ENCODE measurements at places on chromosomes 12 and 14.
A peak's percentile ranks its signal among the peaks of the same experiment; 100 is the strongest.

DNA sequence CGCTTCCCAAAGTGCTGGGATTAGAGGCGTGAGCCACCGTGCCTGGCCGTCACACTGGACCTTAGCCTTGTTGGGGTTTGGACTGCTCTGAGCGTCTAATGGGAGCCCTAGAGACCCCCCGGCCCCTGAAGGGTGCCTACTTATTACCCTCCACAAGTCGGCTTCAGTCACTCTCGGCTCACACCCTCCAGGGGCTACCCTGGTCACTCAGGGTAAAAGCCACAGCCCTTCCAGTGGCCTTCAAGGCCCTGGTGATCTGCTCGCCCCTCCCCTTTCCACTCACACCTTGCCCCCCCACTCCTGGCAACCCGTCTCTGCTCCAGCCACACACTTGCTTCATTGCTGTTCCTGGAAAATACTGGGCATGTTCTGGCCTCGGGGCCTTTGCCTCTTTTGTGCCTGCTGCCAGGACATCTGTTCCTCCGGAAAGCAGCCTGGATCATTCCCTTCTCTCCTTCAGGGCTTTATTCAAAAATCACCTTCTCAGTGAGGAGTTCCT lies 3.6 kb upstream of the MORN3 start:
- no peak for DNase-seq

DNA sequence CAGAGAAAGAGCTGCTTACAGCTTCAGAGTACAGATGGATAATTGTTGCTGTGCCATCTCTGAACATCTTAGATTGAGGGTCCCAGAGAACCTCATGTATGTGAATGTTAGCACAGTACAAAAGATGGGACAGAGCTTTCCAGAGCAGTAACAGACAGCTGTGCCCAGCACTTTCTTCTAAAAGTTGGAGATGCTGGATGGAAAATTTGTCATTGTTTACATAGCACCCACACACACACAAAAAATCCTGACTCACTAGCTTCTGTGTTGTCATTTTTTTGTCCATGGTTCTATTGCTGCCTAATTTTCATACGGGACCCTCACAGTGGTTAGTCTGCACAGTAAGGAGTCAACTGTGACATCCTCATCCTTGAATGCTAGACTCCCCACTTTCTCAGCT lies 374.7 kb downstream of the DIO2 start:
- DNase-seq: no peak

DNA sequence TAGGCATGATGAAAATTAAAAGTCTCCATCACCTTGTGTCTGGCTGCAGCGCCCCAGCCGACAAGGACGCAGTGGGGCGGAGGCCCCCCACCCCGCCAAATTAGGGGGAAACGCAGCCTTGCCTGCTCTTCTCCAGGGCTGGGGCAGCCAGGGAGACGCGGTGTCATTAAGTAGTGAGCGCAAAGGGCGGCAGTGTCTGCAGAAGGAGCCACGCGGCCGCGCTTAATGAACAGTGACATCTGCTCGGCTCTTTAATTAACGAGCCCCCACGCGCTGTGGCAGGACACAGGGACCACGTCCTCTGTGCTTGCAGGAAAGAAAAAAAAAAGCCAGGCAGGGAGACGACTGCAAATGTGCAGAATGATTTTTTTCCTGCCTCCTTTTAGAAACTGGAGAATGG lies 93.4 kb upstream of the NCOR2 start:
- DNase-seq: no peak

GRCh38 chr14:47483449-47483848 lies 192.0 kb downstream of the MDGA2 start:
- DNase-seq: no peak

DNA sequence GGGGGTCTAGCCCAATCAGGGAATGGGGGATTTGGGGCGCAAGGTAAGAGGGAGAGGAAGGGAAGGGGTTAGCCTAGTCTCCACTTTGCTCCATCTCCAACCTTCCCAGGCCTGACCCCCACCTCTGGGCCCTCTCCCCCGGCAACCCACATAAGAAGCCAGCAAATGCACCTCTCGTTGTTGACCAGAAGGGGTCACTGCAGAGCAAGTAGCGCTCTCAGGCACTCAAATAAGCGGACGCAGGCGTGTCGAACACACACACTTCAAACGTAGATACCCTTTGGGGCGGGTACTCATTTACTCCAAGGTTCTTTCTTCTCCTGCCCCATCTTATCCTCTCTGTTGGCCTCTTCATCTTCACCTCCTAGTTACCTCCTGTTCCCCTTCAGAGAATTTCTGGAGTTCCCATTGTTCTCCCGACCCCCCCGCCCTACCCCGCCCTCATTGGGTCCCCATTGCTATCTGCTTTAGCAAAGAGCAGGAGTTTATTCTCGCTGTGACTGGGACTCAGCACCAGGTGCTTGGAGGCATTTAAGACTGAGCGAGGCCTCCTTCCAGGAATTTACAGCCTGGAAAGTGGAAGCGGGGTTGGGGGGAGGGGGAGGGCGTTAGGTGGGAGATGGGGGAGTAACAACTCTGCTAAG lies 1.5 kb upstream of the SRRM4 start:
- DNase-seq: no peak

DNA sequence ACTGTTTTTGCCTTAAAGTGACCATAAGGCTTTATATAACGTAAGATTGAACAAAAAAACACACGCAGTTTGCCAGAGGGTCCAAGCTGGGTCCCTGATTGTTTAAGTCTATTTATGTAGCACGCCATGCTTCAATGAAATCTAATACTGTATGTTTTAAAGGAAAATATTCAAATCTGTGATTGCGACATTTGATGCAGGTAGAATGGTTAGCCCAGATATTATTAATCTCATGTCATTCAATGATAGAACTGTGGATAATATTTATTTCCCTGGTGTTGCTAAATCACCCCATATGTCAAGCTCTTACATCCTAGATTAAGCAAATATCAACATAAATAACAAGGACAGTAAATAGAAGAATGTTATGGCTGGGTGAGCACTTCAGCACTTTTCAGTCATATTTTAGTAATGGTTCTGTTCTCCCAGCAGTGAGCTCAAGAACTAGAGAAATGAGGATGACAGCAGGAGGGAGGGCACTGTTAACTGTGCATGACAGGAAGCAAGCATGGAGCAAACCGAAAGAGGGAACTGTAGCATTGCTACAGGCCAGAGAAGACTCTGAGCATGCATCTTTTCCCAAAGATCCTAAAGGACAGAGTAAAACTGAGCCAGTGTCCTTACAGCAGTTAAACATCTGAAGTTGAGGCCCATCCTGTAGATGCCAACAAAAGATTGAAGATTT lies 465.7 kb upstream of the MGAT4C start:
- no peak for DNase-seq

DNA sequence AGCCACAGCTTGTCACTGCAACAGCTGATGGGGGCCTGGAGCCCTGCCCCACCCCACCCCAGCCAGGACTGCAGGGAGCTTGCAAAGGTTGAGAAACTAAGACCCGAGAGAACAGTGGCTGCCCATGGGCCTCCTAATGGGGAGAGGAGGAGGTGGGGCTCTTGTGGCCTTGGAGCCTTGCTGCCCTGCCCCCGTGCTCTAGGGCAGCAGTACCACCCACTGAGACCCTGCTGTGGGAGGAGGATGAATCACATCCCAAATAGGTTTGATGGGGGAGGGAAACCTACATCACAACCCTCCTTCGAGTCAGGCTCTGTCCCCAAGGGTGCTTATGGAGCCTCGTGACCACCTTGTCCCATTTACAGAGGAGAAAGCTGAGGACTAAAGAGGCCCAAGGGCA lies 15.9 kb downstream of the HHIPL1 start:
- no peak for DNase-seq

DNA sequence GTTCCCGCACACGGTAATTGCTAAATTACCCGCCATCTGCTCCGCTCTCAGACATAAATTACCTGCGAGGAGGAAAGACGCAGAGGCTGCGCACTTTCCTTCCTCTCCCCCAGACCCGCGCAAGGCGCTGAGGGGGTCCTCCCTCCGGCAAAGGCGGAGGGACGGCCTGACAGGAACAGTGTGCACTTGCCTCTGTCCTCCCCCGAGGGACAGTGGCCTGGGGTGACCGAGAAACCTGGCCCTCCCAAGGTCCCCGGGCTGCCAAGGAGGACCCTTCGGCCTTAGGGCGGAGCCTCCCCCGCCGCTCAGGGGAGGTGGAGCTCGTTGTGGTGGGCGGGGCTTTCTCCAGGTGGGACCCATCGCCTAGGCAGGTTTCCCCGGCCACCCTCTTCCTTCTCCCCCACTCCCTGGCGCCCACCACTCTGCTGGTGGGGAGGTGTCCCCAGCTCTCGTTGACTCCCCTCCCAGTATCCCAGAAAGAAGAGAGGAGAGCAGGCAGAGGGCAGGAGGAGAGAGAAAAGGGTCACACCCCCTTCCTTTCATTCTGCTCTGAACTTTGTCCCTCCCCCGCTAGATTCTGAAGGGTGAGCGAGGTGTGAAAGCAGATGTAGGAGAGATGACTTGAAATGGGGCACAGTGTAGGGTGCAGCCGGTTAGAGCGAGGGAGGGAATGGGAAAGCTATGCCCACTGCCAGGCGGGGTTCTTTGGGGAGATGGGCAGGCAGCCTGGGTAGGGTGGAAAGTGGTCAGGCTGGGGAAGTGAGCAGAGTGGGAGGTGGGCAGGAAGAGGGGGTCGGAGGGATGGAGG lies 11.4 kb upstream of the CALCOCO1 start:
- no peak for DNase-seq

DNA sequence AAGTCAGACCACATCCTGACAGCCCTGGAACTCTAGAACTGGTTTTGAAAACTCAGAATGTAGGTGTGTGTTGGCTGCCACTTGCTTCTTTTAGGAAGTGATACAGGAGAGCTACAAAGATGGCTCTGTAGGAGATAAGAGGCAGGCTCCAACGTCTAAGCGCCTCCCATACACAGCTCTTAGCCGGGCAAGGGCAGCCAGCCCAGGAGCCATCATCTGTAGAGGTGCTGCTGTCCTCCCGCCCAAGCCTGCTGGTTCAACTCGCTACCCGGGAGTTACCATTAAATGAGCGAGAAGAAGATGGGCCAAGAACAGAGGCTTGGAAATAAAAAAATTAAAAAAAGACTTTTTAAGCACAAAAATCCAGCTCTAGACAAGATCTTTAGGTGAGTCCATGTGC lies 61.2 kb upstream of the DIO3 start:
- no peak for DNase-seq

GRCh38 chr12:64177001-64177400 lies 45.1 kb downstream of the KICS2 start:
- no peak for DNase-seq

GRCh38 chr14:61488417-61489401 lies 167.3 kb downstream of the PRKCH start:
- no peak for DNase-seq

GRCh38 chr12:68780731-68781130 lies 27.2 kb upstream of the MDM2 start:
- DNase-seq: peak; percentile 37

DNA sequence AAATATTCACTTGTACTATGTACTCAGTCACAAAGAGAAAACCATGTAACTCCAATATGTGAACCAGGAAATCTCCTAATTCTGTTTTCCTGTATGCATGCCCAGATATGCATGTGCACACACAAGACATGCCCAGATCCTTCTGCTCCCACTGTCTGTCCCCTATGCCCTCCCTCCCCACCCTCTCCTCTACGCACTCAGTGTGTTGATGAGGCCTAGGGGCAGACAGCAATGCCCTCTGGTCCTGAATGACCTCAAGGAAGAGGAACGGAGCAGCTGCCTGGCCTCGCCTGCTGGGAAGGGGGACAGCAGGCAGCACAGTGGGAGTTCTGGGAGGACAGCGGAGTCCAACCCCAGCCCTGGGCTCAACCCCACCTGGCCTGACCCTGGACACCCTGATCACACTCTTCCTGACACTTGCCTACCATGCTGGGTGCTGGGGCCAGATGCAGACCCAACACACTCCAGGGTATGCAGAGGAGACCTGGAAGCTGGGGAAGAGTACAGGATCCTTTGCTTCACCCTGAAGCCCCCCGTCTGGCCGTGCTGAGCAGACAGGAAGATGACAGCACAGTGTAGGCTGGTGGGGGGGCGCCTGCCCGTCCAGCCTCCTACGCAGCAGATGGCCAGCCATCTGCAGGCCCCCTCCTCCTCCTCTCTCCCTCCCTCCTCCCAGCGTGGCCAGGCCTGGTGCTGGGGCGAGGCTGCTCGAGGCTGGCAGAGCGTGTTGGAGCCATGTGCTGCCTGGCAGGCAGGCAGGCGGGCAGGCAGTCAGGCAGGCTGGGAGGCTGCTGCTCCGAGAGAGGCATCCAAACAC lies 106.6 kb upstream of the NCOR2 start:
- no peak for DNase-seq

Measured in mesenteric fat pad (tissue), 1 donor.